ENCODE measurements at places on chromosomes 3 and 15. TPM values are rescaled to one million over a fixed set of nuclear protein-coding genes. Genes with fewer than 3 reads are reported as not detected.

RGMA gene
- 2.5 TPM for total RNA-seq

IL16 gene
- total RNA-seq: 6.5 TPM

DNA sequence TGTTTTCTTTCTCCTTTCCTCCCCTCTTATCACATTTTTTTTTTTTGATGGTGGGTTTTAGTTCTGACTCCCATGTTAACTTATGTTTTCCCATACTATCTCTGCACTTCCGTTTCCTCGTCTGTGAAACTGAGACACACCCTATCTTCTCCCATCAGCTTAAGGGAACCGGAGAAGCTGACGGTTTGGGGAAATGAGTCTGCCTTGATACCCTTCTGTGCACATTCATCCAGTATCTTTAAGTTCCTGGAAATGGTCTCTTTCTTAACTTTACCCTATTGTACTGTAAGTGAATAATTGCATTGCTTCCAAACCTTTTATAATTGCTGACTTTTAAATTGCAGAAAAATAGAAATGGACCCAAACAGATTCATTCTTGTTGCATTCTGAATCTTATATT lies 26.2 kb upstream of the CFAP161 start:
- H3K36me3 ChIP-seq: no peaks in the 10 kb centered on the region
- H3K4me3 ChIP-seq: no peak overlapping the region
- H3K27ac ChIP-seq: no peak overlapping the region
- DNase-seq: no peak
- peaks cover 32% of the 10 kb centered on the region for H3K27me3 ChIP-seq

GRCh38 chr3:29347412-29347811 lies 66.5 kb downstream of the RBMS3 start:
- H3K27me3 ChIP-seq: no peaks in the 10 kb centered on the region
- peaks cover 24% of the 10 kb centered on the region for H3K4me1 ChIP-seq
- no peaks in the 10 kb centered on the region for H3K36me3 ChIP-seq
- H3K4me3 ChIP-seq: peak overlapping the region; percentile 24
- H3K27ac ChIP-seq: peak overlapping the region; percentile 58

GRCh38 chr15:46636206-46636605 lies 1001.4 kb downstream of the SQOR start:
- H3K27ac ChIP-seq: no peak overlapping the region
- DNase-seq: no peak
- no peaks in the 10 kb centered on the region for H3K27me3 ChIP-seq
- H3K4me1 ChIP-seq: no peaks in the 10 kb centered on the region

- no peak for DNase-seq
- H3K27ac ChIP-seq: no peak overlapping the region
- H3K36me3 ChIP-seq: no peaks in the 10 kb centered on the region
- no peaks in the 10 kb centered on the region for H3K27me3 ChIP-seq
Measured at GRCh38 chr3:117059956-117060270, 350.3 kb downstream of the TUSC7 start.

All from osteoblast (primary cell).